Muscle of back (tissue), 13 donors: ENCODE measurements at places on chromosomes 3 and 15.
A peak's percentile ranks its signal among the peaks of the same experiment; 100 is the strongest.

DNA sequence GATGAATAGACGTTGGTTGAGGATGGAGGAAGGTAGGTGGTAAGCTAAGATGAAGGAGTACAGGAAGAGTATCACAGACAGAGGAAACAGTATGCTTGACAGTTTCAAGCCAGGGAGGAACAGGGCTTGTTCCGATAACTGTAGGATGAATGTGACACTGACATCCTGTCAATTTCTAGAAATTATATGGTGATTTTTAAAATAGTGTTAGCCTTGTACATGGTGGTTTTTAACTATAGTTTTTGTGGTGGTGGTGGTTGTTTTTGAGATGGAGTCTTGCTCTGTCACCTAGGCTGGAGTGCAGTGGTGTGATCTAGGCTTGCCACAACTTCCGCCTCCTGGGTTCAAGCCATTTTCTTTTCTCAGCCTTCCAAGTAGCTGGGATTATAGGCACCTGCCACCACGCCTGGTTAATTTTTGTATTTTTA lies 92.8 kb downstream of the FNDC3B start:
- no peak for DNase-seq

- DNase-seq, result no peak
These were observed 41.1 kb upstream of the NANOGP8 start for GRCh38 chr15:35126236-35126635.

GRCh38 chr3:71850654-71851053 lies 65.7 kb upstream of the PROK2 start:
- no peak for DNase-seq

- DNase-seq, result peak; percentile 63
These were observed 802.6 kb downstream of the FHIT start for GRCh38 chr3:60448696-60449095.

DNA sequence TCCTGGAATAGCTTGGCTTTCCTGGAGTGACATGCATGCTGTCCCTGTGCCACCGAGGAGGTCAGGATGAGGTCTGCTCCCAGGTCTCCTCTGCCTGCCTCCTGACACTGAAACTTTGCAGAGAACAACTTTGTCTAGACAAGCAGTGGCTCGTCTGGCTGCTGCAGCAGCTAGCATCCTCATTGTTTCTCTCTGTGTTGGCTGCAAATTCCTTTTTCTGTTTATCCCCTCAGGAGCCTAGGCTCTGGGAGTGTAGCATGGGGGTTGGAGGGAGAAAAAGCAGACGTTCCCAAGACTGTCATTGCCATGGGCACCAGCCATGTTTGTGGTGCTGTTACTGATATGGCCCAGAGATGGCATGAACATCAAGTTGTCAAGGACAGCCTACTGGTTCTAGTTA lies 208.7 kb upstream of the LRIG1 start:
- no peak for DNase-seq

DNA sequence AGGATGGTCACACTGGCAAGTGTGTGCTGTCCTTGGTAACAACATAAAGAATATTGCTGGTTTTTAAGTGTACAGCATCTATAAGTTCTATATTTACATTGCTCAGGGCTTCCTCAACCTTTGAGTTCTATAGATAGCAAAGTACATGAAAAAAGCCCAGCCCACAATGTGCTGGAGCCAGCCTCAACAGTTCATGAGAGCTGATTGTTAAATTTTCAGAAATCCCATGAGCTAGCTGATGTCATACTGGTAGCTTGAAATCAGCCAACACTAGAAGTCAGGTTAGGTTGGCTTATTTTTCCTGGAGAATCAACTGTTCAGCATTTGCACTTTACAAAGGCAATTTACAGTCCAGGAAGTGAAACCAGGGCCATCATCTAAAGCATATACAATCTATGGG lies 102.8 kb downstream of the STRIT1 start:
- no peak for DNase-seq

- no peak for DNase-seq
These were observed 13.0 kb downstream of the NKTR start for GRCh38 chr3:42613462-42613861.

- DNase-seq, result peak; percentile 10
These were observed 174.7 kb upstream of the CNTN3 start for GRCh38 chr3:74789111-74789510.

DNA sequence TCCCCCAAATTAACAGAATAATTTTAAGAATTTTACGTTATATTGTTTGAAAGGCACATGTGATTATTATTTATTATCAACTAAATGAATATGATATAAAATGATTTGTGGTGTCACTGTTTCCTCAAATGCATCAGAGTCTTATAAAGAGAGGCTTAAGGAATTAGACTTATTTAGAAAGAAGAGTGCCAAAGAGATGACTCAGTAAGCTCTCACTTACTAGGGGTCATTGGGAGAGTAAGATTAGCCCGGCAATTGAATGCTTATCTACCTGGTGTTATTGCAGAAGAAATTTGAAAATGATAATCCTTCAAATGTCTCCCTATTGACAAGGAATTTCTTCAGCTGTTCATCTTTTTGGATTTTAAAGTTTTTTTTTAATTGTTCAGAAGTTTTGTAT lies 408.7 kb downstream of the OXSM start:
- no peak for DNase-seq

DNA sequence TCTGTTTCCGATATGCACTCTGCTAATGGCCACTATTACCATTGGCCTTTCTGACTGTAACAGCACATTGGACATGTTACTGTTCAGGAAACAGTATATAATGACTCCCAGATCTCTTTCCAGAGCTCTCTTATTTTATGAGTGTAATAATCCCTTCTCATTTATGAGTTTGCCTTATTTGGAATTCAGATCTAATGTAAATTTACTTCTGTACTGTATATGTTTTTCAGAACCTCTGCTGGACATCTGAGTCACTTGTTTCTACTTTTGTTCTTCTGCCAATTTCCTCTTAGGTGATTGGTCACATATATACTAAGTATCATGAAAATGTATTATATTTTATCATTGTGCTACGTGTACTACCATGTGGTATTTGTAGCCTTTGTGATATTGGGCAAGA lies 30.5 kb downstream of the RSRC1 start:
- DNase-seq, result no peak

DNA sequence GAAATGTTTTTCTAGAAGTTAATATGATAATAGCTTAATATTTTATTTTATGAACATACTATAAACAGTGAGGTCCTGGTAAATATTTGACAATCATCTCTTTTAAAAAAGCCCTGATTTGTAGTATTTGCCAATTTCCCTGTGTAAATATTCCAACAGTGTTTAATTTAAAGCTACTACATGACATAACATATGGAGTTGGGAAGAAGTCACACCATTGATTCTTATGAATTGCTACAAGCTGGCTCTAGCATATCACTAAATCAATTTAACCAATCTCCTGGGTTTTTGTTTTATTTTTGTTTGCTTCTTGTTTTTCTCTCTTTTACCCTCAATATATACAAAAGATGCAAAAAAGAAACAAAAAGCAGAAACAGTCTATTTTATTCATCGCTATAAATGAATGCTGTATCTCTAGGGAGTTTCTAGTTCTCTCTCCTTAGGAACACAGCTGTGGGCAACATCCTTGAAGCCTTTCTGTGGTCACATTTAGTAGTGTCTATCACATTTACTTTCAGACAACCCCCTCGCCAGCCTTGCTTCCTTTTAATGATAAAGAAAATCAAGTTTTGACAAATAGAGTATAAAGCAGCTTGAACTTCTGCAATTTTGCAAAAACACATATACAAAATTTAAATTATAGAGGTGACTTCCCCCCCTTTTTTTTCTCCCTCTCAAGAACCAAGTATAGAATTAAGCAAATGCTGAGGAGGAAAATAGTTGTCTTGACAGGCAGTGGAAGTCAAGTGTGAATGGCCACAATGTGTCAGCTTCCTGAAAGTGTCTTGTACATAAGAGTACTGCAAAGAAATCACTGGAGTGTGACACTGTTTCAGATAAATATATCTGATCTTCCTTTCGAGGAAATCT lies 21.4 kb downstream of the CCR1 start:
- DNase-seq, result no peak

GRCh38 chr3:27342267-27342666 lies 26.9 kb downstream of the NEK10 start:
- no peak for DNase-seq

DNA sequence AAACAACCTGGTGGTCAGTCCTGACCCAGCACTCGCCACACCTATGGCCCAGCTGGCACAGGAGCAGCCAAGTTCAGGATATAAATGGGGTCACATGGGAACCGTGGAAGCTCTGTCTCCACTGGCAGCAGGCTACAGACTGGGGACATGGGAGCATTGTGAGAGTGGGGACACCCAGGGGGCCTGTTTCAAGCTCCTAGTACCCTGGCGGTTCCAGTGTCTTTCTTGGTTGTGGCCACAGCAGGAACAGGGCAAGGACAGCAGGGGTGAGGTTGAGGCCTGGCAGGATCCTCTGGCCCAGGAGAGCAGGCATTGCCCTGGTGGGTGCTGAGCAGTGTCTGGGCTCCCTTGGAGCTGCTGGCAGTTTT lies 1.9 kb downstream of the CSK start:
- no peak for DNase-seq

GRCh38 chr3:851098-851790 lies 241.6 kb upstream of the CNTN6 start:
- DNase-seq, result no peak

DNA sequence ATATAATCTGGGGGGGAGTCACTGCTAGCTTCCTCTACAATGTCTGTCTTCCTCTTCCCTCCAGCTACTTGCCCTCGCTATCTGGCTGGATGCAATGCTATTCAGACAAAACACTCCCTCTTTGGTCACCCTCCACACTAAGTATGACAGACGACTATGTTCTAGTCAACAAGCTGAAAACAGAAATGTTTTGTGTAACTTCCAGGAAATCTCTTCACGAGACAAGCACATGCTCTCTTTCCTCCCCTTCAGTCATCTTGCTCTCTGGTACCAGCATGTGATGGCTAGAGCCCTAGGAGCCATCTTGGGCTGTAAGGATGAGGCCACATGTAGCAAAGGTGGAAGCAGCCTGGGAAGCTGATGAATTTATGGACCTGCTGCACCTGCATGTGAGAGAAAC lies 151.3 kb downstream of the ARRDC4 start:
- DNase-seq, result no peak

- DNase-seq, result peak; percentile 19
These were observed 567.3 kb upstream of the ZNF385D start for GRCh38 chr3:22318325-22318724.

DNA sequence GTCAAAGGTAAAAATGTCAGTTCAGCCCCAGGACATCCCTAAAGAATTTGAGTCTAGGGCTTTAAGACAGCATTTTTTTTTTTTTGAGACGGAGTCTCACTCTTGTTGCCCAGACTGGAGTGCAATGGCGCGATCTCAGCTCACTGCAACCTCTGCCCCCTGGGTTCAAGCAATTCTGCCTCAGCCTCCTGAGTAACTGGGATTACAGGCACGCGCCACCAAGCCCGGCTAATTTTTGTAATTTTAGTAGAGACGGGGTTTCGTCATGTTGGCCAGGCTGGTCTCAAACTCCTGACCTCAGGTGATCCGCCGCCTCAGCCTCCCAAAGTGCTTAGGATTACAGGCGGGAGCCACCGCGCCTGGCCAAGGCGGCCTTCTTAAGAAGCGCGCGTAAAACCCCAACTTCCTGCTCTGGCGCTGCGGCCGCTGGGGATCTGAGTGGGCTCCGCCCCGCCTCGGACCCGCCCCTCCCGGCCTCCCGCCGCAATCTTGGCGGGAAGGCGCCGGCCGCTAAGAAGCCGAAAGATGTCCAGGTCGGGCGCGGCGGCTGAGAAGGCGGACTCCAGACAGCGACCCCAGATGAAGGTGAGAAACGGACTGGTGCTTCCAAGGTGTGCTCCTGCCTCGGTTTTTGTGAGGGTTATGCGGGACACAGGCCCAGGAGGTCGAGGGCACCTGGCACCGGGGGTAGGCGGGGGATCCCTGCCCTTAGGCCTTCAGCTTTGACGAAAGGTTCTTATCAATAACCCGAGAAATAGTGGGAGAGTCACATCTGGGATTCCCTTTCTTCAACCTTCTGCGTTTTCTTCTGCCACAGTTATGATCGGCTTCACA lies at the start of gene WDR76:
Gene WDR76 (plus strand): TSS at position 495 of the 834 bp plus-strand sequence. CDS start 31 bp downstream, at position 526.
- DNase-seq, result peak; percentile 92

GRCh38 chr15:66023311-66023972 lies 154.2 kb downstream of the RAB11A start:
- DNase-seq, result peak; percentile 60
